ENCODE measurements at places on chromosomes 2 and 18. TPM values are rescaled to one million over a fixed set of nuclear protein-coding genes. Genes with fewer than 3 reads are reported as not detected.

DNA sequence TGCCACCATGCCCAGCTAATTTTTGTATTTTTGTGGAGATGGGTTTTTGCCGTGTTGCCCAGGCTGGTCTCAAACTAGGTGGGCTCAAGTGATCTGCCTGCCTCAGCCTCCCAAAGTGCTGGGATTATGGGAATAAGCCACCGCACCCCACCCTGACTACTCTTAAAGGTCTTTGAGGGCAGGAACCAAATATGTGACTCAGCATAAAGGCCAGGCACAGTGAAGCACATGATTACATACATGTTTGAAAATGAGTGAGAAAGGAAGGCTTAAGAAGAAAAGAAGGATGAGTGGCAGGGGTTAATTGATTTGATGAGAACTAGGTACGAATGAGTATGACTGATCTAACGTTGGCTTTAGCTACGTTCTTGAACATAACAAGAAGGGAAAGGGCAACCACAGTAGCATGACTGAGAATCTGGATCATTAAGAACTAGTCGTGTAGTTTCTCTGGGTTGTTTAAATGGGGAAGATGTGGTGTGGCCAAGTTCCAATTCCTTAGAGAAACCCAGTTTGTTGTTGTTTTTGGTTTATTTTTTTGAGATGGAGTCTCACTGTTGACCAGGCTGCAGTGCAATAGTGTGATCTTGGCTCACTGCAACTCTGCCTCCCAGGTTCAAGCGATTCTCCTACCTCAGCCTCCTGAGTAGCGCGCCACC, 6.8 kb downstream of the RESP18 start:
- no peaks in the 10 kb centered on the region for H3K4me1 ChIP-seq
- H3K27me3 ChIP-seq: no peaks in the 10 kb centered on the region
- DNase-seq: no peak
- H3K4me3 ChIP-seq: no peak overlapping the region
- no peak overlapping the region for H3K27ac ChIP-seq
- H3K36me3 ChIP-seq: no peaks in the 10 kb centered on the region

Gene SCYGR4
- total RNA-seq: not detected

GRCh38 chr2:163157891-163158496, 319.4 kb upstream of the KCNH7 start:
- no peak overlapping the region for H3K27ac ChIP-seq
- no peaks in the 10 kb centered on the region for H3K36me3 ChIP-seq
- no peak for DNase-seq
- no peak overlapping the region for H3K4me3 ChIP-seq

DNA sequence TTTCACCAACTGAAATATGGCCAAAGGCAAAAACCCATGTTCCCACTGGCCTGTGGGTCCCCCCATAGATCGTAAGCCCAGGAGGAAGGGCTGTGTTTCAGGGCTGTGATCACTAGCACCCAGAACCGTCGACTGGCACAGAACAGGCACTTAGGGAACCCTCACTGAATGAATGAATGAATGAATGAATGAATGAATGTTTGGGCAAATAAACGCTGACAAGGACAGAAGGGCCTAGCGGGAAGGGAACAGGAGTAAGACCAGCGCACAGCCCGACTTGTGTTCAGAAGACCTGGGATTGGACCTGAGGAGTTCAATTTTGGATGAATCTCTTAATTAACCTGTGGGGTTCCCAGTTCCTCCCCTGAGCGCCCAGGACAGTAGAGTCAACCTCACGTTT, 76.2 kb downstream of the TPO start:
- DNase-seq: no peak
- no peak overlapping the region for H3K4me3 ChIP-seq
- no peaks in the 10 kb centered on the region for H3K27me3 ChIP-seq
- no peak overlapping the region for H3K27ac ChIP-seq
- no peaks in the 10 kb centered on the region for H3K36me3 ChIP-seq

DNA sequence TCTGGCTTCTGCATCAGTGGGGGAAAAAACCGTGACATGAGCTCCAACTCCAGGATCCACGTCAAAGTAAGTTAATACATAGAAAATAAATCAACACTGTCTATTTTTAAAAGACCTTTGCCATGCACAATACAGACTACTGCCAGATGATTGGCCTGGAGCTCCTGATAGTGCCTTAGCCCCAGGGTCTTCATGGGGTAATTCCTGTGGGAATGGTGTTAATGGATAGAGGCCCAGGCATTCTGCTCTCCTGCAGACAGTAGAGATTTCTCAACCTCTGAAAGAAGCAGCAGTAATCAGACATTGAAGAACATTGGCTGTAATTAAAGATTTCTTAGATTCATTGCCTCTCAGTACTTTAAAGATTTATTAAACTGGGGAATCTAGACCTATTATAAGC, 4.3 kb upstream of the PLCL1 start:
- H3K4me1 ChIP-seq: no peaks in the 10 kb centered on the region
- no peak overlapping the region for H3K4me3 ChIP-seq
- no peaks in the 10 kb centered on the region for H3K27me3 ChIP-seq
- no peaks in the 10 kb centered on the region for H3K36me3 ChIP-seq

- no peaks in the 10 kb centered on the region for H3K27me3 ChIP-seq
- no peaks in the 10 kb centered on the region for H3K4me1 ChIP-seq
- no peak overlapping the region for H3K4me3 ChIP-seq
- no peak for DNase-seq
- no peak overlapping the region for H3K27ac ChIP-seq
Observed at GRCh38 chr18:5106730-5107129, 90.3 kb downstream of the AKAIN1 start.

DNA sequence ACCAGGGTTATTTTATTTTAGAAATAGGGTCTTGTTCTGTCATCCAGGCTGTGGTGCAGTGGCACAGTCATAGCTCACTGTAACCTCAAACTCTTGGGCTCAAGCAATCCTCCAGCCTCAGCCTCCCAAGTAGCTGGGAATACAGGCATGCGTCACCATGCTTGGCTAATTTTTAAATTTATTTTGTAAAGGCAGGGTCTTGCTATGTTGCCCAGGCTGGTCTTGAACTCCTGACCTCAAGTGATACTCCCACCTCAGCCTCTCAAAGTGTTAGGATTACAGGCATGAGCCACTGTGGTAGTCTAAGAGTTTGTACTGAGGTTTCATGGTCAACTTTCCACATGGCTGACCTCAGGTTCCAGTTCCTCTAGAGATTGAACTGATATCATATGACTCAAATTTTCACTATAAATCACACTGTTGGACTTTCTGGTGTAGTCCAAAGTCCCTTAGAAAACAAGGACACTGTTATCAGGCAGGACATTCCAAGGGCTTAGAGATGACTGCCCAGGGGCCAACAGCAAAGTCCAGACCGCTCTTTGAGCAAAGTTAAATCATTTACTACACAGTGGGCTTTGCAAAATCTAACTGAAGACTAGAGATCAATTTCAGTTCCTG, 82.0 kb upstream of the MEX3C start:
- no peak overlapping the region for H3K4me3 ChIP-seq
- no peaks in the 10 kb centered on the region for H3K36me3 ChIP-seq
- no peak overlapping the region for H3K27ac ChIP-seq
- no peaks in the 10 kb centered on the region for H3K4me1 ChIP-seq

GRCh38 chr2:12293874-12294273, 422.9 kb upstream of the TRIB2 start:
- DNase-seq: no peak
- no peaks in the 10 kb centered on the region for H3K27me3 ChIP-seq
- H3K4me1 ChIP-seq: no peaks in the 10 kb centered on the region
- no peaks in the 10 kb centered on the region for H3K36me3 ChIP-seq

- no peak overlapping the region for H3K4me3 ChIP-seq
- DNase-seq: no peak
- H3K4me1 ChIP-seq: no peaks in the 10 kb centered on the region
- H3K36me3 ChIP-seq: no peaks in the 10 kb centered on the region
- no peaks in the 10 kb centered on the region for H3K27me3 ChIP-seq
Observed at GRCh38 chr18:68439642-68440041, 275.3 kb downstream of the TMX3 start.

DNA sequence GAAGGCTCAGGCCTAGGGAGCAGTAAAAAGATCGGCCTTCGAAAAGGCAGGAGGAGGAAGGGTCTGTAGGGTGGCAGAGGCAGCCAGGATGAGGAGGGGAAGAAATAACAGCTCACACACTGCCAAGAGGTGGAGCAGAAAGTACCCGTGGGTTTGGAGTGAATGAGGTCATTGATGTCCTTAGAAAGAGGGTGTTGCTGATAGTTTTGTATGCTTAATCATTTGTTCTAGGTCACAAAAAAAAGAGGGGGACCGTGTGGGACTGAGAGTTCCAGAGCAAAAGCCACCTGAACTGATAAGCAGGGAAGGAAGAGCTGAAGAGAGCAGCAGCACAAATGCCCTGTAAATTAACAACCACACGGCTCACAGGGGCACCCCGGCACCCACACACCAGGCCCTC, 140.4 kb downstream of the FAM161A start:
- no peak overlapping the region for H3K4me3 ChIP-seq
- H3K27ac ChIP-seq: no peak overlapping the region
- DNase-seq: no peak

DNA sequence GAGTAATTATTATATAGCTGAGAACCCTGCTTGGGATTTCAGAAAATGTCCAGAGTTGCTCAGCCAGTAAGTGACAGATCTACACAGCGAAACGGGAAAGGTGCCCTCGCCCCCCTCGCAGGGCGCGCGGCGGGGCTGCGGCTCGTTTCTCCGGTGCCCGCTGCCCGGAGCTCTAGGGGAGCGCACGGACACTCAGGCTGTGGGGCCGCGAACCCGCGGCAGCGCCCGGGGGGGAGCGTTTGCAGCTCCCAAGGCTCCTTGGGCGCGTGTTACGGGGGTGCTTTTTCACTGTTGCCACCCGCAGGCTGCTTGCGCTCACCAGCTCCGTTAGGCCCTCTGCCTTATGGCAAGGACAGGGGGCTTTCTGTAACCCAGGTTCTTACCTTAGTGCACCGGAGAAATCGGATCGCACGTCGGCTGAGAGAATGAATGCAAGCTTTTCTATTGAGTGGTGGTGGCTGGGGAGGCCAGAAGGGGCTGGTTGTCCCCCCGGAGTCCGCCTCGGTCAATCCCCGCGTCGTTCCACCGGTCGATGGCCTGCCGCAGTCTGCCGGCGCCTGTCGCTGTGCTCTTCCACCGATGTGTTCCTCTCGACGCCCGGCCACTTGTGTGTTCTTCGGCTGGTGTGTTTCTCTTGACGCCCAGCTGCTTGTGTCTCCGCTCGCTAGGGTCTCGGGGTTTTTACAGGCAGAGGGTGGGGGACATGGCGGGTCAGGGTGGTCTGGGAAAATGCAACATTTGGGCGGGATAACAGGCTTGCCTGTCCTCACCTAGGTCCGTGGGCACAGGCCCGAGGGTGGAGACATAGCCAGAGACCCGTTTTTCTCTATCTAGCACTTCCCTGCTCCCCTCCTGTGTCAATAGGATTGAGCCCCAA, 758.8 kb upstream of the DDX18 start:
- no peaks in the 10 kb centered on the region for H3K27me3 ChIP-seq
- no peaks in the 10 kb centered on the region for H3K36me3 ChIP-seq
- H3K27ac ChIP-seq: no peak overlapping the region
- no peak for DNase-seq

Gene INHA
- 165 TPM for total RNA-seq

DNA sequence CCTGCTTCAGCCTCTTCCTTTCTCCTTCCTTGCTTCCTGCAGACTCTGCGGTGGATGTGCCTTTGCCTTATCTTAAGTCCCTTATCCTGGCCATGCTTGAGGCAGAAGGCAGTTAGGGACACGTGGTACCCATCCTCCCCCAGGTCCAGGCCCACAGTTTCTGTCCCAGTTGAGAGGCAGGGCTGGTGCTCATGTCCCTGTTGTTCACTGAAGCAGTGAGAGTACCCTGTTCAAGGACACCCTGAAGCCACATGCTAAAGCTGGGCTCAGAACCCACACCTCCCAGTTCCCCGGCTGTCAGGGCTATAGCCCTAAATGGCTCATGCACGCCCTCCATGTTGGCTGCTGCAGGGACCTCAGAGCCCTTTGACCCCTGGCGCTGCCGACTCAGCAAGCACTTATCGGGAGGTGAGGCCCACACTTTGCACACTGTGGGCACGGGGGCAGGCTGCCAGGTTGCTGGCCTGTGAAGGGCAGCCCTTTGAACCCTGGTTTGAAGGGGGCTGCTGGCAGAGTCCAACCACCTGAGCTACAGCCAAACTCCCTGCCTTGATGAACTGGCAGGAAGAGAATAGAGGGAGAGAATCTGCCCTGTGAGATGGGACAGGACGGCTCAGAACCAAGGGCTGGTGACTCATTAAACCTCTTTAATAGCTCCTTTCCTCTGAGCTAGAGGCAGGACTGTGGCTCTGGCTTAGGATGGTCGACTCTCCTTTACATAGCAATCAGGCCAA, 6.3 kb downstream of the KHK start:
- no peak overlapping the region for H3K4me3 ChIP-seq
- no peaks in the 10 kb centered on the region for H3K4me1 ChIP-seq
- no peaks in the 10 kb centered on the region for H3K27me3 ChIP-seq
- no peak overlapping the region for H3K27ac ChIP-seq

DNA sequence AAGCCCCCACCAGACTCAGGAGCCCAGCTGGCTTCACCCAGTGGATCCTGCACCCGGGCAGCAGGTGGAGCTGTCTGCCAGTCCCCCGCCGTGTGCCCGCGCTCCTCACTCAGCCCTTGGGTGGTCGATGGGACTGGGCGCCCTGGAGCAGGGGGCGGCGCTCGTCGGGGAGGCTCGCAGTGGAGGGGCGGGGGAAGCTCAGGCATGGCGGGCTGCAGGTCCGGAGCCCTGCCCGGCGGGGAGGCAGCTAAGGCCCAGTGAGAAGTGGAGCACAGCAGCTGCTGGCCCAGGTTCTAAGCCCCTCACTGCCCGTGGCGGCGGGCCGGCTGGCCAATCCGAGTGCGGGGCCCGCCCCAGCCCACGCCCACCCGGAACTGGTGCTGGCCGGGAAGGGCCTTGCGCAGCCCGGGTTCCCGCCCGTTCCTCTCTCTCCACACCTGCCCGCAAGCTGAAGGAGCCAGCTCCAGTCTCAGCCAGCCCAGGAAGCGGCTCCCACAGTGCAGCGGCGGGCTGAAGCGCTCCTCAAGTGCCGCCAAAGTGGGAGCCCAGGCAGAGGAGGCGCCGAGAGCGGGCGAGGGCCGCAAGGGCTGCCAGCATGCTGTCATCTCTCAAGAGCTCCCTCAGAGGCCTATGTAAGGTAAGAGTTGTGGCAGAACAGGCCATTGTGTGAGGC, 1307.8 kb upstream of the TMEFF2 start:
- no peak overlapping the region for H3K4me3 ChIP-seq
- no peaks in the 10 kb centered on the region for H3K27me3 ChIP-seq
- no peaks in the 10 kb centered on the region for H3K36me3 ChIP-seq
- H3K27ac ChIP-seq: no peak overlapping the region
- DNase-seq: no peak

- H3K4me1 ChIP-seq: no peaks in the 10 kb centered on the region
- no peak overlapping the region for H3K4me3 ChIP-seq
- H3K27ac ChIP-seq: no peak overlapping the region
- H3K27me3 ChIP-seq: peaks cover 3% of the 10 kb centered on the region
- H3K36me3 ChIP-seq: no peaks in the 10 kb centered on the region
- no peak for DNase-seq
Observed at GRCh38 chr2:111072220-111072871, 48.4 kb upstream of the BCL2L11 start.

- H3K4me1 ChIP-seq: peaks cover 32% of the 10 kb centered on the region
- H3K36me3 ChIP-seq: no peaks in the 10 kb centered on the region
- H3K27ac ChIP-seq: peak overlapping the region; percentile 63
- no peaks in the 10 kb centered on the region for H3K27me3 ChIP-seq
- DNase-seq: peak; percentile 82
Observed at GRCh38 chr2:20596973-20597859, 53.7 kb downstream of the HS1BP3 start.
